ENCODE measurements at places on chromosomes 13 and 19.

- DNase-seq: no peak
These were observed at the start of gene FXYD1 for GRCh38 chr19:35138305-35138892. Gene FXYD1 (plus strand): TSS chr19:35138824. CDS start chr19:35140080, 1,256 bp downstream.

- no peak for DNase-seq
These were observed 945.0 kb upstream of the PCDH20 start for GRCh38 chr13:62360609-62361008.

DNA sequence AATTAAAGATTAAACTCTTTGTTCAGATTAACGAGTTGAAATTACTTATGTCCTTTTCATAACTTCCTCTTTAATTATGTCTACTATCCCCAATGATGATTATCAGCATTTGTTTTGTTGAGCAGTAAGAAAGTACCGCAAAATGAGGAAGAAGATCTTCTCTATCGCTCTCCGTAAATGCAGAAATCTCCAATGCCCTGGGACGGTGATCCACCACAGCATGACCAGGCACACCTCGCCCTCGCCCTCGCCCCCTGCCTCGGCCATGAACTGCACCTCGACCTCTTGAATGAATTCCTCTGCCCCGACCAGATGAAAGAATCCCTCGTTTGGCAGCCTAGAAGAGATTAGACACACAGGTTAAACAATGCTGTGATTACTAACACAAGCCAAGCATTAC lies 69.1 kb downstream of the RBM26 start:
- no peak for DNase-seq

DNA sequence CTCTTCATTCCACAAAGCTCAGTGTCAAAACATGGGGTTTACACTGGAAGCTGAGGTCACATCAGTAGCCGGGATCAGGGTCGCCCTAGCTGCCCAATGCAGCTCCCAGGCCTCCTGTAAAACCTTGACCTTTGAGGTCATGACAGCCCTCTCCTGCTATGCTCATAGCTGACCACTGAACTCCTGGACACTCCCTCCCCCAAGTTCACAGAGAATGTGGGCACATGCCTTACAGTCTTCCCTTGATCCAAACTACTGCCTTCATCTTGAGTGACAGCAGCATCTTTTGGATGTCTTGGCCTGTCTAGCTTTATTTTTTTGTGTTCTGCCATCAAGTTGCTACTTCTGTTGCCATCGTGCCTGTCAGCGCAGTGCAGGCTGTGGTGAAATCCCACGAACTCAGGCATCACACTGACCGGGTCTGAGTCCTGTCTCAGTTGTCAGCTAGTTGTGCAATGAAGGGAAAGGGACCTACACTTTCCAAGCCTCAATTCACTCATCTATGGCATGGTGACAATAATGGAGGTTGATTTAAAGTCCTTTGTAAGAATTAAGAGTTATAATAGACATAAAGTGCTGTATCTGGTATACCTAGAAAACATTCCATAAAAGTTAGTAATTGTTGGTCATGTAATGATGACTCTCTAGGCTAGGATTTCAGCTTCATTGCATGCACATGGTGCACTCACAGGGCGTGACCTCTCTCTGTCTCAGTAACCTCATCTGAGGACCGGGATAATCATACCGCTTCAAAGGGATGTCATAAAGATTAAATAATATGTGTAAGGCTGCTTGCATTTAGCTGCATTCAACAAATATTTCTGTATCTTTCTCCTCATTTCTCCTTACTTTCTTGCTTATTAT lies 16.4 kb upstream of the ALOX5AP start:
- no peak for DNase-seq

DNA sequence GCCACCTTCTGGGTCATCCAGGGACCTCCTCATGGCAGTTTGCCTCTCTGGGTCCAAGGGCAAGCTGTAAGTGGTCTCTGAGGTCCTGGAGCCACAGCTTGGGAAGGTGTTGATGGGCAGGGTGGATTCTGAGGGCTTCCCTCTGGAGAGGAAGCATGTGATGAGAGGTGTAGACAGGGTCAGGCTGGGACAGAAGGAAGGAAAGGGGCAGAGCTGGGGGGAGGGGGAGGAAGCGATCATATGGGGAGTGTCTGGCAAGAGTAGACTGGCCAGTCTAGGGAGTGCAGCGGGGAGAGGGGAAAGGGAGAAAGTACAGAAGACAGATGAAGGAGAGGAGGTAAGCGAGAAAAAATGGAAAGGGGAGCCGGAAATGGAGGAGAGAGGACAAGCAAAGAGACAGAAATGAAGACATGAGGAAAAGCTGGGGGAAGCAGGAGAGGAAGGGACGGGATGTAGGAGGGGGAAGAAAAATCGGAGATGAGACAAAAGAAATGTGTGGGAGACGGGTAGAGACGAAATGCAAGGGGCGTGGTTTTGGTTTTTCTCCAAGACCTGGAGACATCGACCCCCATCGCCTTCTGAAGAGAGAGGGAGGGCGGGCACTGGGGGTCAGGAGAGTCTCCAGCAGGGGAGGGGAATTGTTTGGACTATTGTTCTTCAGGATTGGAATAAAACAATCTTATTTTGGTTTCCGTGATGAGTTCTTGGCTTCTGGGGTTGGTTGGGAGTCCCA lies 26.6 kb downstream of the ZSWIM9 start:
- no peak for DNase-seq

GRCh38 chr19:926589-927350 lies 935 bp downstream of the ARID3A start:
- no peak for DNase-seq

DNA sequence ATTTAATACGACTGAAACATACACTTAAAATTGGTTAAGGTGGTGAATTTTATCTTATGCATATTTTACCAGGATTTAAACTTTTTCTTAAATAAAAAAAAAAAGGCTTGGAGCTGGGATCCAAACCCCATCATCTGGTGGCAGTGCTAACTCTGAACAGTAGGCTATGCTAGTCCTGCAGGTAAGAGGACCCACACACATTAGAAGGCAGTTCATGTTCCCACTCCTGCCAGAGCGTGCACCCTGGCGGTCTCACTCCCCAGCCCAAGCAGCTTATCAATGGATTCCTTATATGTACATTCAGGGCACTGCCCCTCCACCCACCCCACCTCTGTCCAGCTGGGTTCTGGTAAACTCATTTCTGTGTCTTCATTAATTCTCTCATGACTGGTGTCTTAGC lies 31.3 kb upstream of the CEBPA start:
- DNase-seq: no peak

GRCh38 chr19:16895467-16896145 lies 6.8 kb downstream of the F2RL3 start:
- no peak for DNase-seq

GRCh38 chr13:50468849-50469669 lies 374.4 kb downstream of the DLEU7 start:
- no peak for DNase-seq
